ENCODE measurements at places on chromosomes 12 and 14.

DNA sequence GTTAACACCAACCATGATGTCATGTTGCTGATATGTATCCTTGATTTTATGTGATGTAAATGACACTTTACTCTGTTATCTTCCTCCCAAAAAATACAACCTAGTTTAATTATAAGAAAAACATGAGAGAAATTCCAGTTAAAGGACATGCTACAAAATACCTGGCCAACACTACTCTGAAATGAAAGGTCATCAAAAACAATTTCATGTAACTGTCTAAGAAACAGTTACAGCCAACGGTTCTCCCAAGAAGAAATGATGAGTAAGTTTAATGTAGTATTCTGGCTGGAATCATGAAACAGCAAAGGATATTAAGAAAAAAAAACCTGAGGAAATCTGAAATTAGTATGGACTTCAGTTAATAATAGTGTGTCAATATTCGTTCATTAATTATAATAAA, 653.3 kb upstream of the FOXG1 start:
- no peak for DNase-seq

DNA sequence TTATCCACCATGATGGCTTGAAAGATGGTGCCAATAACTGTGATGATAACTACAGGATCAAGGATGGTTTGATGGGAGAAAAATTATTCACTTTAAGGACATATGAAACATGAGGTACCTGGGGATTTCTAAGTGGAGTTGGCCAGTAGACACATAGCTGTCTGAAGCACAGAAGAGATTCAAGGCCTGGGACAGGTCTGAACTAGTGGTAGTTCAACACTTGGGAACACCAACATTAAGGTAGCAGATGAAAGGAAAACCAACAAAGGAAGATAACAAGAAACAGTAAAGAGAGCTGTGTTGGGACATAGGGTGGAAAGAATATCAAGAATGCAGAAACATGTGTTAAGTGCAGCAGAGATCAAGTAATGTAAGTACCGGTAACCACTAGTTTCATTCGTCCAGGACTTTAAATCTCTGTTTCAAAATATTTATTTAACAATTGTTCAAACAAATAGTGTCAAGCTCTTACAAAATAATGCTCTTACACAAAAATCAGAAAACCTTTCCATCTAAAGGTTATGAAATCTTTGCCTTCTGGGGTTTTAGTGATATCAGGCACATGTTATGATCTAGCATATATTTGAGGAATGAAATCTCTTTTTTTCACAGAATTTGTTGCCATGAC, 104.7 kb downstream of the ST8SIA1 start:
- DNase-seq, result no peak

DNA sequence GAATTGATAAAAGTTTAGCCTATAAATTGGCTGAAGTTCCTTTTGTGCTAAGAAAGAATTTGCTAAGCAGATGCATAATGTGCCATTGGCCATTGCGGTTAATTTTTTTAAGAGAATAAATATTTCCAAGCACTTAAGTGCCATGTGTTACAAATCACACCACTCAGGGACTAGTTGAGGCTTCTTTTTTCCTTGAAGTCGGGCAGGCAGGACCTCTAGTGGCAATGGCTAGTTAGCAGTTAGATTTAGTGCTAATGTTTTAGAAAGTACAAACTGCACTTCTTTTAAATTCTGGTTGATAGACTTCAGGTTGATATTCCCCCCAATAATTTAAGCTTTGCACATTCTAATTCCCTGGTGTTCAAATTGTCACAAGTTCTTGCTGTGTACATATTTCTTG, 294.3 kb downstream of the APAF1 start:
- no peak for DNase-seq

DNA sequence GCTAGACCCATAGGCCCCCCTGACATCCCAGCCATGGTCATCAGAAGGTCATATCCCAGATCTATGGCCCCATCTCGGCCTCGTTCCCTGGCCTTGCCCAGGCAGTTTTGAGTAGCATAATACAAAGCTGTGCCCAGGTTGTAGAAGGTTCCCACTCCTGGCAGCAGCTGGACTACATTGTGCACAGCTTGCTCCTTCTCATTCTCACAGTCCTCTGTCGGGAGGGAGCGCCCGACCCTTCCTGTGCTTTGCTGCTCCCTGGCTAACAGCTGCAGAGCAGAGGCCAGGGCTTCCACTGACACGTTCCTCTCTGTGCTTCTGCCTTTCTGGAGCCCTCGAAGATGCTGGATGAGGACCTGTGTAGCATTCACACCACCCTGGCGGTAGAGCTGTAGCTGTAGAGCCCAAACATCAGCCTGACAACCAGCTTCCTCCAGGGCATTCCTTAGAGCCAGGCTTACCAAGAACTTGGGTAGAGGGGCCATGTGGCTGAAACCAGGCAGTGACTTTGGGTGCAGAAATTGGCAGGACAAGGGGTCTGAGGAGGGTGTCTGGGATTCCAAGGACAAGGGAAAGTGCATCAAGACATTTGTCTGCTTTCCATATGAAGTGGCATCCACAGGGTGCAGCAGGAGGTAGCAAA, 1.0 kb downstream of the APOF start:
- DNase-seq, result no peak

DNA sequence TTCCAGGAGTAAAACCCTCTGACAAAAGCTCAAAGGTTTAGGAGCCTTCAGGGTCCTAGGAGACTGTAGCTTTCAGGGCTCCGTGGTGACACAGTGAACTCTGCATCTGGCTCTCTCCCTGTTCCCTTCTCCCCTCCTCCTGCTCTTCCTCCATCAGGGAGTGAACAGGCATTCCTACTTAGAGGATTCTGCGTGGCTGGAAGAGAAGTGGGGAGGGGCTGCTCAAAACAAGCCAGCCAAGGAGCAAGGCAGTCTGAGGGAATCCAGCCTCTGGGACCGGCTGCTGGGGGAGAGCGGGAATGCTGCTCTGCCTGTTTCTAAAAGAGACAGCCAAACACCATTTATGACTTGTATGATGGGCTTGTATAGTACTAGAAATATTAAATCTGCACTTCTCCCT, 49.5 kb downstream of the RBMS2 start:
- no peak for DNase-seq

GRCh38 chr12:69068448-69068847, 135.5 kb upstream of the CPM start:
- DNase-seq, result no peak

- no peak for DNase-seq
These were observed 52.0 kb downstream of the WSCD2 start for GRCh38 chr12:108181095-108181454.

GRCh38 chr14:64338616-64339316, 44.6 kb upstream of the ESR2 start:
- peak; percentile 99 for DNase-seq

DNA sequence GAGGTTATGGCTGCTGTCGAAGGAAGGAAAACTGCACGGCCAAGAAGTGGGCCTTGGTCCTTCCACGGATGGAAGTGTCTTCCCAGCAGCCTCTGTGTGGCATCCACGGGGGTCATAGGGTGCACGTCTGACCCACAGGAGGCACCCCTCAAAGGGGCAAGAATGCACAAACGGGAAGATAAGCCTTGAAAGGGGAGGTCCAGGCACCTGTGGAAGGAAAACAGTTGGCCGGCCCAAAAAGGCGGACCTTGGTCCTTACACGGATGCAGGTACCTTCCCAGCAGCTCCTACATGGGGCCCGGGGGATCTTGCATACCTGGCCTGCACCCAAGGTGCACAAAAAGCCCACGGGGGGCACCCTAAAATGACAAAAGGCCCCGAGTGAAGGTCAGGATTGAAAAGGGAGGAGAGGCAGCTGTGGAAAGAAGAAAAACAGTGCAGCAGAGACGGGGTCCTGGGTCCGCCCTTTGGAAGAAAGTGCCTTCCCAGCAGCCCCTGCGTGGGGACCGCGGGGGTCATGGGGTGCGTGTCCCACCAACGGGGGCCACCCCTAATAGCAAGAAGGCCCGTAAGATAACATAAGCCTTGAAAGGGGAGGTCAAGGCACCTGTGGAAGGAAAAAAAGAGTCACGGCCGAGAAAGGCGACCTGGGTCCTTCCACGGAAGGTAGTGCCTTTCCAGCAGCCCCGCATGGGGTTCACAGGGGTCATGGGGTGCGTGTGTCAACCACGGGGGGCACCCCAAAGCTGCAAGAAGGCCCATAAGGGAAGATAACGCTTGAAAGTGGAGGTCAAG, 276.1 kb downstream of the ALG10 start:
- no peak for DNase-seq

DNA sequence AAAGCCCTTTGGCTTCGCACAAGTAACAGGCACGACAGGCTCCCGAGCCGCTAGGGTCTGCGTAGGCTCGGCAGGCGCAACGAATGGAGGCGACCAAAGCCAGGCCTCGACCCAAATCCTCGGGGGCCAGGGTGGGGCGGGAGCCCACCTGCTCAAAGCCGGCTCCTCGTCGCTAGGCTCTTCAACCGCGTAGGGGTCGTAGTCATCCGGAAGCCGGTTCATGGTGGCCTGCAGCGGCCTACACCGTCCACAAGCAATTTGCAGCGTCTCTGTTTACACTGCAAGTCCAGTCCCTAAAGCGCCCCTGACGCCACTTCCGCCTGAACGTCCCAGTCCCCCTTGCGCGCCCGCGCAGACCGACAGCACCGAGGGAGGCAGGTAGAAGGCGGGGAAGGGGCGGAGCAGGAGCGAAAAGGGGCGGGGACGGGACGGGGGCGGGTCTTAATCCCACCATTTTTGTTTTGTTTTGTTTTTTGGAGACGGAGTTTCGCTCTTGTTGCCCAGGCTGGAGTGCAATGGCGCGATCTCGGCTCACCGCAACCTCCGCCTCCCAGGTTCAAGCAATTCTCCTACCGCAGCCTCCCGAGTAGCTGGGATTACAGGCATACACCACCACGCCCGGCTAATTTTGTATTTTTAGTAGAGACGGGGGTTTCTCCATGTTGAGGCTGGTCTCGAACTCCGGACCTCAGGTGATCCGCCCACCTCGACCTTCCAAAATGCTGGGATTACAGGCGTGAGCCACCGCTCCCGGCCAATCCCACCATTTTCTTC, at the start of gene EAPP:
EAPP (minus strand) TSS at position 295 of the 774 bp plus-strand sequence; CDS start at position 222, 73 bp downstream.
- no peak for DNase-seq

- peak; percentile 63 for DNase-seq
These were observed 213.6 kb downstream of the DAD1 start for GRCh38 chr14:22375321-22375930.

DNA sequence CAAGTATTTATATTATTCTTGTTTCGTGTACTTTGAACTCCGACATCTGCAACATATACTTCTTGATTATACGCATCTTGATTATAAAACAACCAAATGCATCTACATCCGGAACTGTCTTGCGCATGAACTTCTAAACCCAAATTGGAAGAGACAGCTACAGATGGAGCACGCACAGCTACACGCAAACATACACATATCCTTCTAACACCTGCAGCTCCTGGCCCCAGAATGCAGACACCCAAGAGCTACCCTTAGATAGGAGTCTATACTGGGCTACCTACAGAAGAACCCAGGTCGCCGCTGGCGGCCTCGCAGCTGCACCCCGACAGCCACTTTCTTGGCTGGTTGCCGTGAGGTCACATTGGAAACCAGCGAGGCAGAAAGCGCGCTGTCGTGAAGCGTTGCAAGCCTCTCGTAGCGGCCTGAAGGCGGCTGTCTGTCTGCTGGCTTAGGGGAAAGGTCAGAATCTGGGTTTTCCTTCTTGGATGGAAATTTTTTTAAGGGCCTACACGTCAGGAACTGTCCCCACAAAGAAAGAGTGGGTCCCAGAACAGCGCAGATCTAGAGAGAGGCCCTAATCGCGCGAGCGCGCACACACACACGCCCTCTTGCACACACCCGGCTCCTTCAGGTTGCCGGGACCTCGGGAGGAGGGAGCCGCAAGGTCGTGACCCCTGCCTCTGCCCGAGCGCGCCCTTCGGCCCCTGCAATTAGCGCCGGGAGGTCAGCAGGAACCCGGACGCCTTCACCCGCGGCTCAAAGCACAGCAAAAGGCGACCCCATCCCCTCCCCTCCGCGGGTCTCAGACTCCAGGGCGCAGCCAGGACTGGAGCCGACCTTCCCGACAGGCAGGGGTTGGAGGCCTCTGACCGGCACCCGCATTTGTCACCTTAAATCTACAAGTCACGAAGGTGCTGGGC, 17.0 kb downstream of the TBX3 start:
- no peak for DNase-seq

DNA sequence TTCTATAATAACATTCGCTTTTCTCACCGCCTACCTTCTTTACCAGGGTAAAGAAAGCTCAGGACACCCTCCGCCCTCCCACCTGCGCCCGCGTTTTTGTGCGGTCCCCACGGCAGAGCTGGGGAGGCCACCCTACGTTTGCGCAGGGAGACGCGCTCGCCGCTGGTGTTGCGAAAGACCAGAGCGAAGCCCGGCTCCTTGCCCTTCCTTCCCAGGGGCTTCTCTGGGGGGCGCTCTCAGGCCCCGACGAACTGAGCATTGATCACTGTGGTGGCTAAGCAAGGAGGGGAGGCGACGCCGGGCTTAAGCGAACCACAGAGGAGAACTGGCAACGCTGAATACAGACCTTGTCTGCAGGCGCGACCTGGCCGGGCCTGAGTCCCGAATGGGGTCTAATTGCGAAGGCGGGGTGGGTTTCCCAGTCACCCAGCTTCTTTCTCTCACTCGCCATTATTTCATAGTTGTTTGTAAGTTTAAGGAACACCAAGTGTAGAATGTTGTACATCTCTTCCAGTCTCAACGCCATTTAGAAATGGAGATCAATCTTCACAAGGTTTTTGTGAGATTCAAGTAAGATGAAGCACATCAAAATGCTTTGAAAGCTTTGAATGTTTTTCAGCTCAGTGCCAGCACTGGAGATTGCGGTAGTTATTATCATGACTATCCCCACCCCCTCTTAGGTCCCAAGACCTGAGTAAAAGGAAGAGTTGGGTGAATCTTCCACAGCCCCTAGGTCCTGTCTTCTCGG, 1.7 kb upstream of the NKX2-1 start:
- DNase-seq, result no peak

DNA sequence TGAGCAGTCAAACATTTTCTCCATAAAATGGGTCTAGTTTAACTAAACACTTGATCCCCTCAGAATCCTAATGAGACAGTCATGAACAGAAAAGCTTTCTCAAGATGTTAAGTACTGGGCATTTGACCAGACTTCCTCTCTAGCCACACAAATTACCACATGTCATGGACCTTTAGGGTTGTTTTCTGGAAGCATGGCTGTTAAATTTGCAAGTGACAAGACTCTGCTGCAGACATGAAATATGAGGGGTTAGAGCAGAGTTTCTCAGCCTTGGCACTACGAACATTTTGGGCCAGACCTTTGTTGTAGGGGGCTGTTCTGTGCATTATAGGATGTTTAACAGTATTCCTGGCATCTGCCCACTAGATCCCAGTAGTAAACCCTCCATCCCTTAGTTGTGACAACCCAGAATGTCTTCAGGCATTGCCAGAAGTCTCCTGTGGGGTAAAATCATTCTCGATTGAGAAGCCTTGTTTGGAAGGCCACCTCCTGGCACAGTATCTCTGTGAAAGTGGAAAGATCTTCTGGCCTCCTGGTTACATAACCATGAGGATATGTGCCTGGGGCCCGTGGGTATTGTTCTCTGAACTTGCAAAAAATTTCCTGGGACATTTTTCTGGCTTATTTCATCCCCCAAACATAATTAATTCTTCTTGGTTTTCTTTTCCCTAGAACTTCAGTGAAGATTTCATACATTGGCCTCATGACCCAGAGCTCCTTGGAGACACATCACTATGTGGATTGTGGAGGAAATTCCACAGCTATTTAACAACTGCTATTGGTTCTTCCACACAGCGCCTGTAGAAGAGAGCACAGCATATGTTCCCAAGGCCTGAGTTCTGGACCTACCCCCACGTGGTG, 4.3 kb downstream of the TMEM106C start:
- no peak for DNase-seq

GRCh38 chr12:32398816-32399369, 465 bp upstream of the FGD4 start:
- no peak for DNase-seq

GRCh38 chr14:62117751-62118105, 355.5 kb downstream of the SNAPC1 start:
- DNase-seq, result no peak

All from COR-L47 (cell line).